ENCODE measurements at places on chromosomes 12 and 14.

DNA sequence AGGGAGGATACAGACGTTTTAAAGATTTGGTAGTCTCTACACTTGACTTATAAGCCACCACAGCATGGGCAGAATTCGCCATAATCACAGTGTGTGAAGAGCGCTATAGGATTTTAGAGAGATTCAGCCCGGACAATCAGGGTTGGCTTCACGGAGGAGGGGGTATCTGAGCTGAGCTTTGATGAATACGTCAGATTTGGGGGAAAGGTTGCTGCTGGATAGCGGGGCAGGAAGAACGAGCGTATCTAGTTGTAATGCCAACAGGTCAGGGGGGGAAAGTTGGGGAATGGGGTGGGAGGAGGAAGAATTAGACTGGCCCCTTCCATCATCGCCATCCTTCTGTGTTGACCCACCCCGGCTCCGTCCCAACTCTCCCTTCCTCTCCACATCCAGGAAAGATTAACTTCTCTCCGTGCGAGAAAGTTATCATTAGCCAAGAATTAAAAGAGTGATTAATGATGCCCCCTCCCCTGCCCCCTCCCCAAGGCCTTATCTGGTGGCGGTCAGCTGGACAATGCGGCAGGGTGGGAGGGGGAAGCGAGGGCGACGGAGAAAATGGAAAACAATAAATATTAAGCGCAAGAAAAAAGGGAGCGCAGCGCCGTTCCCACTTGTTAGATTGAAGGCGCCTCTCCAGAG is 13.5 kb upstream of the GPATCH2L start:
- H3K4me3 ChIP-seq, result no peak overlapping the region
- H3K27ac ChIP-seq, result no peak overlapping the region
- H3K36me3 ChIP-seq, result no peaks in the 10 kb centered on the region
- peaks cover 65% of the 10 kb centered on the region for H3K27me3 ChIP-seq
- no peak for DNase-seq
- H3K4me1 ChIP-seq, result no peaks in the 10 kb centered on the region

DNA sequence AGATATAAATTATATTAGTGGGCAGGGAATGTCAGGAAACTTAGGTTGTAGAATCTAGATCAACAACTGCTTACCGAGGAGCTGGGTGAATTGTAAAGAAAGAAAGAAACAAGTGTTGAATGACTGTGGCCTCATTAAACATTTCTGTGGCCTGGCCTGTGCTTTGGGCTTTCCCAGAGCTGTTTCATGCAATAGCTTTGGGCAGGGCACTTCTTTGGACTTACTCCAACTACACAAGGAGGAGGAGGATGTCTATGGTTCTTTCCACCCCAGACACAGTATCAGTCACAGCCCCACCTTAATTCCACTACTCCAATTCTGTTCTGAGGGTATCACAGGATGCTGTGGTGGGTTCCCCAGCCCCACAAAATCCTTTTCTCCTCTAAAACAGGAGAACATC is 38.0 kb downstream of the DPF3 start:
- H3K27ac ChIP-seq, result no peak overlapping the region
- DNase-seq, result no peak
- no peaks in the 10 kb centered on the region for H3K27me3 ChIP-seq
- H3K4me1 ChIP-seq, result no peaks in the 10 kb centered on the region

DNA sequence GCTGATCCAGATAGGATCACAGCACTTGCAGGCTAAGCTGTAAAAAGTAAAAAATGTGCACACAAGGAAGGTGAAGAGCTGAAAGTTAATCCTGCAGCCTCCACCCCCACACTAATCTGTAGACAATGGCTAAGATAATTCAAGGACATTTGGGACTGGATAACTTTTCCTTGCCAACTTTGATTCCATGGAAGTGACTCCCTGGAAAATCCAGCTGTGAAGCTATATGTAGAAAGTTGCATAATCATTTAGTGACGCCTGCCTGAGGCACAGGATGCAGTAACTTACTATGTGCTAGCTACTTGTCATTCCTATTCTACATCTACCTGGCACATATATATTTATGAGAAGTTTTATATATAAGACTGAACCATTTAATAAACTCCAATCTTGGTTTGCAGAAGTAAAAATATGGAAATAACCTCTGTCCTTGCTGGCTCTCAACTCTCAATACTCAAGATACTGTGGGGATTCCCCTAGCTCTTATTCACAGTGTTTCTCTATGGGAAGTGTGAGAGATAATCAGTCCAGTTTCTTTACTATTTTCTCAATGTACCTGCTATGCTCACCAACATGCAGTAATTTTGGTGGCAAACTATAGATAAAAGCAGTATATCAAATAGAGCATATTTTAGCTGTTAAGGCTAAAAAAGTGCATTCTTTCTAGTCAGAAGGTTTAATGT is 14.8 kb downstream of the LDHB start:
- no peak overlapping the region for H3K27ac ChIP-seq
- DNase-seq, result no peak
- peaks cover 58% of the 10 kb centered on the region for H3K36me3 ChIP-seq

DNA sequence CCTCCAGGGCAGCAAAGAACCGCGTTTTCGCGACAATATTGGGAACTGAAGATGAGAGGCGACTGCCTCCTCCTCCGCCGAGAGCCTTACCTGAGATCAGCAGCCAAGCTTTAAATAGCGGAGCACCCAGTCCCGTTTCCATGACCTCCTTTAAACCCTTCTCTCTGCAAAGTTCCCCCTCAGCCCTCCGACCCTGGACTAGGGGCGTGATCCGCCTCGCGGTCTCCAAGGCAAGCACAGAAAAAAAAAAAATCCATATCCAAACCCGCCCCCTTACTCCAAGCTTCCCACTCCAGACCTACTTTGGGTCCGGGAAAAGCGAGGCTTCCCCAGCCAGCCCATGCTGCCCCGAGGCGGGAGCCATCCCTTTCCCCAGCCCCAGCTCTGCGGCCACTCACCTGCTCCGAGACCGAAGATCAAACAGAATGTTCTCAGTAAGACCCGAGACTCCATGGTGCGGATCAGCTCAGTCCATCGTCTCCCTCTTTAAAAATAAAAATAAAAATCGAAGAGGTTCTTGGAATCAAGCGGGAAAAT is 630 bp downstream of the NELL2 start:
- DNase-seq, result no peak
- H3K36me3 ChIP-seq, result no peaks in the 10 kb centered on the region
- H3K27ac ChIP-seq, result no peak overlapping the region
- H3K4me3 ChIP-seq, result no peak overlapping the region
- H3K27me3 ChIP-seq, result peaks cover 64% of the 10 kb centered on the region

- no peaks in the 10 kb centered on the region for H3K27me3 ChIP-seq
- no peaks in the 10 kb centered on the region for H3K36me3 ChIP-seq
- H3K4me3 ChIP-seq, result no peak overlapping the region
- H3K4me1 ChIP-seq, result peaks cover 50% of the 10 kb centered on the region
- no peak overlapping the region for H3K27ac ChIP-seq
Measured at GRCh38 chr12:107327651-107328182, 234.4 kb upstream of the CRY1 start.

DNA sequence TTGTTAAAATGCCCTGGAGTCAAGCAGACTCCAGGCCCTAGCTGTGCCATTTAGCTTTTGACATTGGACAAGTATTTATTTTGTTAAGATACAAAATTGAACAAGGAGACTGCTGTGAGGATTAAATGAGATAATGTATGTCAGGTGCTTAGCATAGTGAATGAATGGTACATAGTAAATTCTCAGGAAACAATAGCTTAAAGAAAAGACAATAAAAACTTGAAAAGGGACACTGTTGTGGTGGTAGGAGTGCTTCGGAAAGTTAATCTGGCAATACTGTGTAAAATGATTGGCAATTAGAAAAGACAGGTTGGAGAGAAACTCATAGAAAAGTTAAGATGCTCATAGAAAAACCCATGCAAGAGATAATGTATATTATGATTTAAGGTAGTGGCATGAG is 19.7 kb downstream of the PALS1 start:
- no peaks in the 10 kb centered on the region for H3K36me3 ChIP-seq
- H3K27ac ChIP-seq, result no peak overlapping the region
- no peak for DNase-seq
- no peaks in the 10 kb centered on the region for H3K27me3 ChIP-seq
- no peaks in the 10 kb centered on the region for H3K4me1 ChIP-seq
- H3K4me3 ChIP-seq, result no peak overlapping the region

DNA sequence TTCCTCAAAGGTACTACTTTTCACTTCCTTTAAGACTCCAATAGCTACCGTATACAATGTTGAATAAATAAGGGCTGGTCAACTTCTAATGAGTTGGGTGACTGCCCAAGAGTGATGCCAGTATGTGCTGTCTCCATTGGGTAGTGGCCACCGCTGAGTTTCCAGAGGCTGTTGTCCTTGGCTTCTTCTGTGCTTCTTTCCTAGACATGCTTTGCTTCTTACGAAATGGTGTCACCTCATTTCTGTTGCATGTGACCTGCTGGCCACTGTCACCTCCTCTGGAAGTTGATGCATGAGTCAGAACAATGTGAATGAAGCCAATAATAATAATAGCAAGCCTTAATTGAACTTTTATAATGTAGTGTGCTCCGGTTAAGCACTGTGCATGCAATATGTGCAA is 7.5 kb upstream of the NID2 start:
- no peak overlapping the region for H3K27ac ChIP-seq
- H3K36me3 ChIP-seq, result no peaks in the 10 kb centered on the region
- no peaks in the 10 kb centered on the region for H3K4me1 ChIP-seq
- no peak for DNase-seq

GRCh38 chr12:29582677-29583272 is 85.3 kb upstream of the OVCH1 start:
- no peaks in the 10 kb centered on the region for H3K36me3 ChIP-seq
- H3K27me3 ChIP-seq, result no peaks in the 10 kb centered on the region
- no peak overlapping the region for H3K4me3 ChIP-seq
- no peak overlapping the region for H3K27ac ChIP-seq

DNA sequence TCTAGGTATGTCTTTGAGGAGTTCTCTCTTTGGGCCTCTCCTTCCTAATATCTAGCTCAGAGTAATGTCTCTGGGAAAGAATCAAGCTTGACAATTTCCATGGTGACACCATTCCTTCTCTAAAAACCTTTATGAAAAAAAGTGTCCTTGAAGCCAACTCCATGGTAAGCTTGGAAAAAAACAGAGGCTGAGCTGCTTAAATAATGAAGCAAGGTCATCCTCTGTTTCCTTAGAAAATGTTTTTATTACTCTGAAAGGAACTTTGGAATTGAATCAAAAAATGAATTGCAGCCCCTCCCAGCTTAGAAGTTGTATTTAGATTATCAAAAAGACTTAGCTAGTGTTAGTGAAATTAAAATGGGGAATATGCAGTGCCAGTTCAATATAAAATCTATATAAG is 166.1 kb upstream of the KITLG start:
- no peaks in the 10 kb centered on the region for H3K4me1 ChIP-seq
- no peak for DNase-seq
- no peak overlapping the region for H3K27ac ChIP-seq

GRCh38 chr14:102975662-102976061 is 53.2 kb downstream of the AMN start:
- no peak for DNase-seq

- H3K4me1 ChIP-seq, result no peaks in the 10 kb centered on the region
- DNase-seq, result no peak
- H3K36me3 ChIP-seq, result no peaks in the 10 kb centered on the region
- H3K4me3 ChIP-seq, result no peak overlapping the region
- H3K27me3 ChIP-seq, result no peaks in the 10 kb centered on the region
- H3K27ac ChIP-seq, result no peak overlapping the region
Measured at GRCh38 chr12:54975875-54976274, 8.7 kb downstream of the TESPA1 start.

GRCh38 chr12:31877884-31878283 is 81.3 kb upstream of the RESF1 start:
- no peak for DNase-seq
- no peaks in the 10 kb centered on the region for H3K36me3 ChIP-seq
- H3K27ac ChIP-seq, result no peak overlapping the region
- H3K4me1 ChIP-seq, result peaks cover 22% of the 10 kb centered on the region
- no peak overlapping the region for H3K4me3 ChIP-seq

DNA sequence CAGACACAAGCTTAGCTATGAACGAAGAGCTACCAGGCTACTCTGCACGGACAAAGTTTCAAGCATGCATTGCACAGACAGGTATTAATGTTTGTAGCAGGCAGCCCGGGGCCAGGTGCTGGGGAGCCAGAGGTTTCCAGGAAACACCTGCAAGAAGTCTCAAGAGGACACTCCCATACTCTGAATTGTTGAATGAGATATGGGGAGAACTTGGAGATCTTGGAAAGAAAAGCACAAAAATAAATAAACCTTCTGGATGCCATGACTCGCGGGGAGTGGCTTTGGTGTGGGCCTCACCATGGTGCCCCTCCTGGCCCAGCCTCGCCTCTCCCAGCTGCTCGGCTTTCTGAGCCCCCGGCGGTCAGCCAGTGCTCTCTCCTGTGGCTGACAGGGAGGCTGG is 186.8 kb downstream of the TTC7B start:
- H3K27me3 ChIP-seq, result no peaks in the 10 kb centered on the region
- H3K36me3 ChIP-seq, result no peaks in the 10 kb centered on the region
- peak overlapping the region; percentile 67 for H3K4me3 ChIP-seq
- no peak for DNase-seq
- peaks cover 46% of the 10 kb centered on the region for H3K4me1 ChIP-seq

DNA sequence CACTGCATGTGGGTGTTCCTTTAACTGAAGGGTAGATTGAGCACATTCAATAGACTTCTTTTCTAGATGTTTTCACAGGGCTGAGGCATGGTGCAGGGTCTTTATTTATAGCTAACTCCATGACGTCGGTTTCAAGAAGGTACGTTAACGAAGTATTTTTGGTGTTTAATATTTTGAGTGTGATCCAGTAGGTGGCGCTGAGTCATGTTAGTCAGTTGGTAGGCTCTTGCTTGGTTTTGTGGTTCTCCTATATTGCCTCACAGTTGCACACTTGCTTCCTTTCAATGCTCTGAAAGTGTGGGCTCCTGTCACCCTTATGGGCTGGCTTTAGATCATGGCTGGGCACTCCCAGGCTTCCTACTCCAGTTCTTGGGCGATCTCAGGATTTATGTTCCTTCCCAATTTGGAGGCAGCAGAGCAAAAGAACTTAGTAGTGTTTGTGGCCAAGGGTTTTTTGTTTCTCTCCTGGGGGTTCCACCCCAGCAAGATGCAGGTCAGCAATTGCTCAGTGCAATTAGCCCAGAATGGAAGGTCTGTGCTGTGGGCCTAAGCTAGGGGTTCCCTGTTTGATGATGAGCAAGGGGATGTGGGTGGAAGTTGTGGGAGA is 471.6 kb upstream of the FOXG1 start:
- no peaks in the 10 kb centered on the region for H3K4me1 ChIP-seq
- no peaks in the 10 kb centered on the region for H3K27me3 ChIP-seq
- no peak for DNase-seq

DNA sequence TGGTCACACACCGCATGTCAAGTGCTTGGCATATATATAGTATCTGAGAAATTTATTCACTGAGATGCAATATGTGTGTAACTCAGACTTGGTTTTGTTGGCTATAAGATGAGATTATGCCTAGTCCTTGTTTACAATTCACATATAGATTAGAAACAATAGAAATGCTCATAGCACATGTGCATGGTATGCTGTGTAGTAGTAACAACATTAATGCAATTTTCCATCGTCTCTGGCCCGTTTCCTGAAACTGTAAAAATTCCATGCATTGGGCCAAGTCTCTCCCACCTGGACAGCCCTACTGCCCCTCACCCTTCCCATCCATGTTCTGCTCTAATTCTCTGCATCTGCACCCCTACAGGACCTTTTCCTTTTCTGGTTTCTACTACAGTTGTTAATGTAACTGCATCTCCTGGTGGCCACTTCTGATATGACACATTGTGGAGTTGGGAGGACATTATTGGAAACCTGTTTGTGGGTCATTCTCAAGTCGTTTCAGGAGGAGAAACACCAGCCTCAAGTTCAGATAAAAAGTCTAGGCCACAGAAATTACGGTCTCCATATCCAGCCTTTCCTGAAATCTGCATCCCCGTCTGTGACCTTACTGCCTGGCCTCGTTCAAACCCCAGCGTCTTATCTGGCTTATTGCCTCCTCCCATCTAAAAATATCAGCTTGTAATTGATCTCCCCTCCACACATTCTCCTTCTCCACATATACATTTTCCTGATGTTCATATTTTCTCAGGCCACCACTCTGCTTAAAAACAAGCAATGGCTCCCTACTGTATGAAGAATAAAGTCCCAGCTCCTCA is 37.5 kb downstream of the EMP1 start:
- no peaks in the 10 kb centered on the region for H3K4me1 ChIP-seq
- H3K27ac ChIP-seq, result no peak overlapping the region
- peak; percentile 16 for DNase-seq
